ENCODE measurements at places on chromosomes 1 and 21. TPM values are rescaled to one million over a fixed set of nuclear protein-coding genes. Genes with fewer than 3 reads are reported as not detected.
A peak's percentile ranks its signal among the peaks of the same experiment; 100 is the strongest.

GRCh38 chr1:110291241-110292030, 47.7 kb upstream of the RBM15 start:
- DNase-seq: no peak

GRCh38 chr21:28294051-28294450, 698.6 kb downstream of the LTN1 start:
- DNase-seq: no peak

DNA sequence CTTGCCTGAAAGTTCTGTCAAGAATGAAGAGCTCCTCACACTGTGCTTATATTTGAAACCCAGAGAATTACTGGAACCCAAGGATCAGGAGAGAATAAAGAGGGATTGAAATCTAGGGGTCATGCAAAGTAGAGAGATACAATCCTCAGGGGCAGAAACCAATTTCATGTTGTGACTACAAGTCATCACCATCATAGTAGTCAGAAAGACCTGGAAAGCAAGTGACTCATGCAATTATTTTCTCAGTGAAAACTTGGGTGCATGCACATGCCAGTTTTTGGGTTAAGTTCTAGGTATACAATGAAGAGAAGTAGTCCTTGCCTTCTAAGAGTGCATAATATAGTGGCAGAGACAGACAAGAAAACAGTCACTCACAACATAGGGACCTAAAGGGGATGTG, 210.0 kb downstream of the ZC3H11B start:
- no peak for DNase-seq

Gene ST6GALNAC5
- total RNA-seq: 0.46 TPM

Gene ZNF669
- total RNA-seq: 3.1 TPM

Gene CCDC30
- total RNA-seq: 1.5 TPM

Gene SPRR5
- not detected for total RNA-seq

Gene GBP7
- not detected for total RNA-seq

DNA sequence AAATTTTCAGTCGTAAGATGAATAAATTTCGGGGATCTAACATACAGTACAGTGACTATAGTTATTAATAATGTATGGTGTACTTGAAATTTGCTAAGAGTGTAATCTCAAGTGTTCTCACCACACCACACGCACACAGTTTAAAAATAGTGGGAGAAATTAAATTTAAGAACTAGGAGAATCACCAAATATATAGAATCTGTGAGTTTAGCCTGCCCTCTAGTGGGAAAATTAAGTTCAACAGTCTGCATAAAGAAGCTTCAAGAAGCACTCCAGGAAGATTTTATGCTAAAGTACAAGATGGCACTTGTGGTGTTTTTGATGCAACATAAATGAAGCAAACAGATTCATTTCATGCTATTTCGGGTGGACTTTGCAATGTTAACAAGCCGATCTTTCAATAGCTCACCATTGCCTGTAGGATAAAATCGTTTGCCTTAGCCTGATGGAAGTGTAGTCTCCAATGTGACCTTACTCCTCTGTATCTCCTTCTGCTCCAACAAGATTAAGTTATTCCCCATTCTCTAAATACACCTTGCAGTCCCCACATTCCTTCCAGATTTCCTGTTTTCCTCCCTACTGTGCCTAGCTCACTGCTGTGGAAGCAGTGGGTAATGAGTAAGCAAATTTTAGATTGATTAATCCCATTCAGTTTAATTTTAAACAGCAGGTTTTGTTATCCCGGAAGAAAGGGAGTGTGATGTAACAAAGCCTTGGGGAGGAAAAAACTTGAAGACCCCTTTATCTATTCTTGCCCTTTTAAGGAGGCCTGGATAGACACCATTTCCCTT, 8.7 kb upstream of the PIK3C2B start:
- no peak for DNase-seq

- no peak for DNase-seq
Measured at GRCh38 chr1:69258842-69259241, 308.9 kb upstream of the LRRC7 start.

DNA sequence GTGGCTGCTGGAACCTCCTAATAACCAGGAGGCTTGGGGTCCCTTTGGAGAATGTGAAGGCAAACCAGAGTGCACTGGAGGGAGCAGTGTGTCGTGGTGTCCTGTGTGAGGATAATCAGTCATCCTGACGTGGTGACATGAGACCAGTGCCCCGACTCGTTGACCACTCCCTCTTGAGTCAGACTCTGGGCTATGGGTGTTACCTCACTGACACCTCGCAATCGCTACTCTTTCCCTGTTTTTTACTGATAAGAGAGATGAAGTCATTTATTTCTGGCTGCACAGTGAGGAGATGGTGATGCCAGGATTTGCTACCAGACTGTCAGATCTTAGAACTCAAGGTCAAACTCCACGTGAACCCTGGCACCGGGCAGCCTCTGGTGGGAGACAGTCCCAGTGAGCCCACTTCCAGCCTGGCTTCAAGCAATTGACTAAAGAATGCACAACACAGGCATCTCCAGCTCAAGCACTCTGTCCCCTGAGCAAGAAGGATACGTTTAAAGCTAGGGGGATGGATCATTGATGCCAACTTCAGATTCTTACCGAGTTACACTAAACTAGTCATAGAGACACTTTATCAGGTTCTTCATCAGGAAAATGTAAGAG, 30.3 kb downstream of the UBASH3A start:
- no peak for DNase-seq

Gene ANGPTL7
- total RNA-seq: 0.89 TPM

DNA sequence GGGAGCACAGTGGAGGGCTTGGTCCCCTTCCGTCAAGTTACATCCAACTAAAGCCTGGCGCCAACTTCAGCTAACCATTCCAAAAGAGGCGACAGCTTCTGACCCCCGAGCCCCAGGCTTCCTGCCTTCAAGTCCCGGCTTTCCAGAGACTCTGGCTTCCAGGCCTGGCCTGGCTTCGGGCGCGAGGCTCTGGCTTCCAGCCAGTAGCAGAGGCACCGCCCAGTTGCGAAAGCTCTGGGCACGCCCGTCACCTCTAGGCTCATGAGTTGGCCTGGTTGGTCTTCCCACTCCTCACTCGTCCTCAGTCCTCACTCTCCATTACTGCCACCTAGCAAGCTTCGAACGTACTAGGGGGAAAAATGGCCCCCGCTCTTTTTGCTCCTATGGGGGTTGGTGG, 30.0 kb upstream of the C1orf185 start:
- no peak for DNase-seq

DNA sequence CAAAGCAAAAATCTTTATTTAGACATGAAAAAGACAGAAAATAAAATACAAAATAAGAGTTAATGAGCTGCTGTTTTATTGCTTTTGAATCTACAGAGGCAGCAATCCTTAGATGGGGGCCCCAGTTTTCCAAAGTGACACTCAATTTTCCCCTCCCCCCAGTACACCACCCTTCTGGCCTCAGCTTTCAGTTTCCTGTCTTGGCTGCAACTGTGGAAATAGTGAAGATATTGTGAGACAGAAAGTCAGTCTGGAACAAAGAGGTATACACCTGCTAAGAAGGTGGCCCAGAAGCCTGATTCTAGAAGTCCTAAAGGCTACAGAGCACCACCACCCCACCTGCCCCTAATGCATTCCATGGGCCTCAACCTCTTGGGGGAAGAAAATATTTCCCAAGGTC, 1.1 kb upstream of the MTMR11 start:
- DNase-seq: no peak

- DNase-seq: peak; percentile 47
Measured at GRCh38 chr1:28160782-28161266, 15.7 kb downstream of the PTAFR start.

Gene SPRR2B
- total RNA-seq: not detected

Gene HES3
- not detected for total RNA-seq

- DNase-seq: no peak
Measured at GRCh38 chr21:38077569-38077968, 161.3 kb upstream of the KCNJ6 start.

Gene FOXD3
- total RNA-seq: 0.24 TPM

Gene TRIM67
- 0.05 TPM for total RNA-seq

Gene LAMC1
- 87.5 TPM for total RNA-seq

Gene HORMAD1
- total RNA-seq: not detected

GRCh38 chr1:1228596-1229321, 3.0 kb downstream of the SDF4 start:
- no peak for DNase-seq

Gene TFF2
- total RNA-seq: not detected

Gene EIF4G3
- 24.7 TPM for total RNA-seq

GRCh38 chr21:39149882-39150281, 33.4 kb downstream of the PSMG1 start:
- no peak for DNase-seq

- DNase-seq: no peak
Measured at GRCh38 chr1:206829282-206829681, 36.1 kb upstream of the IL20 start.

- no peak for DNase-seq
Measured at GRCh38 chr1:150061632-150062101, 5.9 kb upstream of the VPS45 start.

GRCh38 chr1:173429471-173430402, 47.4 kb upstream of the PRDX6 start:
- peak; percentile 92 for DNase-seq

- no peak for DNase-seq
Measured at GRCh38 chr21:26914557-26914956, 52.3 kb downstream of the ADAMTS5 start.

Gene FMO4
- 3.8 TPM for total RNA-seq

DNA sequence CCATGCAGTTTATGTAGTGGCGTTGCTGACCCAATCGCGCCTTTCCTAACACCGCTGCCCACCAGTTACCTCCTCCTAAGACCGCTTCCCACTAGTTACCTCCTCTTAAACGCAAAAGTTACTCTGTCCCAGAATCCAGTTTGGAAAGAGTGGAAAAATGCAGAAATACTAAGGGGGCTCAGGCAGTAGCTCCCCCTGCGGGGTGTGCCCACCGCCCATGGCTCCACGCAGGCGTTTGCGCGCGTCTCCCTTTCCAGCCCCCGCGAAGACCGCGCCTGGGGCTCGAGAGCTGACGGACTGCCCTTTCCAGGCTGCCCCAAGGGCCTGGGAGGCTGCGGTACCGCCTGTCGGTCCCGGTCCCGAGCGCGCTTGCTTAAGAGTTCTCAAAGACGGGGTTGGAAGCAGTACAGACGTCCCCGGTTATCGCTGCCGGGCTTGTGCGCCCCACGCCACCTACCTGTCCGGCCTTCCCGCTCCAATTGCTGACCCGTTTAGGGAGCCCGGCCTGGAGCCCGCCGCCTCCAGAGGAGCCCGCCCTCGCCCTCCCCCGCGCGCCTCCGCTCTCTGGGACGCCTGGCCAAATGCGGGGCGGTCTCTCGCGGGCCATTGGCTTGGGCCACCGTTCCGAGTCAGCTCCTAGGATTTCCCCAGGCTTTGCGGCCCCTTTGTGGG, 414.1 kb upstream of the ESRRG start:
- DNase-seq: peak; percentile 38

GRCh38 chr21:39073717-39074116, 109.5 kb downstream of the PSMG1 start:
- DNase-seq: no peak

DNA sequence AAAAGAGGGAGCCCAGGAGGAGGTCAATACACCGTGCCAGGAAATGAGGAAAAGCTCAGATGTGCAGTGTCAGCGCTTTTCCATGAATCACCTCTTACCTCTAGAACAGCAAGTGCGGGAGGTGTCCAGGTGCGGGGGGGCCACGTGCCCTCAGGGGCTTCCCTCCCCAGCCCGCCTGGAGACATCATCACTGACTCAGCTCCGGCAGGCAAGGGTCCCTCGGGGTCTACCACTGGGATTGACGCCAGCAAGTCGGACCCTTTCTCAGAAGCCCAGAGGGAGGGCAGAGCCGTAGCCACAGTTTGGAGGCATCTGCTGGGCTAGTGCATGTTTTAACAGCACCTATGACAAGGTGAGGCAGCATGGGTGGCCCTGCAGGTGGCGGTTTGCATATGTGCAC, 67.4 kb upstream of the TRAPPC10 start:
- DNase-seq: no peak

- no peak for DNase-seq
Measured at GRCh38 chr1:216047811-216048572, 375.3 kb downstream of the USH2A start.

Gene VSIG8
- not detected for total RNA-seq

DNA sequence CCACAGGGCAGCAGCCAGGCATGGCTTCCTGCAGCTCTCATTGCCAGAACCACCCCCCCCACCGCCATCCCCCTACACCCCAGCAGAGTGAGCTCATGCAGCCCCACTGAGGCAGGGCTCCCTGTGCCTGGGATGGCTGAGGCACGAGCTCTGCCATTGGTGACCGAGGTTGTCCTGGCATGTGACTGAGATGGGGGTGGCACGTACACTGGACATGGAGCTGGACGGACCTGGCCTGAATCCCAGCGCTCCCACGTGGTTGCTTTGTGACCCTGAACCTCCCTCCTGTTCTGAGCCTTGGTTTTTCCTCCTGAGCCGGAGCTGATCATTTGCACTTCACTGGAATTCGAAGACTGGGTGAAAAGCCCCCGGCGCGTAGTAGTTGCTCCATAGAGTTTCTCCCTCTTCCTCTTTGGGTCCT, 28.3 kb downstream of the ALPL start:
- peak; percentile 81 for DNase-seq

DNA sequence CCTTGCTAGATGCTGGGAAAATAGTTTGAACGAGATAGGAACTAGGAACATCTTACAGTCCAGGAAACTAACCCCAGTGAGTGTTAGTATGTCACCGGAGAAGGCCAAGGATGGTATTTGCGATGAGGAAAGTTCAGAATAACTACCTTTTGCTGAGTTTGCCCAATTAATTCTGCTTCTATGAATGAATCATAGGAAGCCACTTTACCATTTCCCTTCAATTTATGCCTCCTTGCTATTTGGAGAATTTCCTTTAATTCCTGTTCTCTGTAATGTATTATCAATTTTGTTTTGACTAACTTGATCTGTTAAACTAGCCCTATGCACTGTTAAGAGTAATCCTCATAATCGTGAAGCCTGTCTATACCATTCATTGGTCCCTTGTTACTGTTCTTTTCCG, 40.7 kb upstream of the HLX start:
- no peak for DNase-seq

- DNase-seq: no peak
Measured at GRCh38 chr1:110197905-110198629, 12.0 kb upstream of the KCNC4 start.

Gene DNAH14
- 5.6 TPM for total RNA-seq

DNA sequence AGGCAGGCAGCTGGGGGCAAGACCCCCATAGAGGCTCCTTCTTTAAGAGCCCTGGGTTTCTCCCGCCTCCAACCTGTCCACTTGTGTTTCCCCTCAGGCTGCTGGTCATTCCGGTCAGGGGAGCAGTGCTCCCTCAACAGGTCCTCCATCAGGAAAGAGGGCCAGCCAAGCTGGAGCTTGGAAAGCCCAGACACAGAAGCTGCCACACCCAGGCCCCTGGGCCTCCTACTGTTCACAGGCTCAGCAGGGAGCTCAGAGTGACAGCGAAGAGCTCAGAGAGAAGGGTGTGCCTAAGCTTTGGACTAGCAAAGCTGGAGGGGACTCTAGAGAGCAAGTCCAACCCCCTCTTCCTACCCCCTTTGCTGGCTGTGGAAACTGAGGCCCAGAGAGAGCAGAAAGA, 10.3 kb upstream of the CDCP2 start:
- DNase-seq: no peak

GRCh38 chr1:92324784-92325183, 25.9 kb downstream of the RPAP2 start:
- no peak for DNase-seq

DNA sequence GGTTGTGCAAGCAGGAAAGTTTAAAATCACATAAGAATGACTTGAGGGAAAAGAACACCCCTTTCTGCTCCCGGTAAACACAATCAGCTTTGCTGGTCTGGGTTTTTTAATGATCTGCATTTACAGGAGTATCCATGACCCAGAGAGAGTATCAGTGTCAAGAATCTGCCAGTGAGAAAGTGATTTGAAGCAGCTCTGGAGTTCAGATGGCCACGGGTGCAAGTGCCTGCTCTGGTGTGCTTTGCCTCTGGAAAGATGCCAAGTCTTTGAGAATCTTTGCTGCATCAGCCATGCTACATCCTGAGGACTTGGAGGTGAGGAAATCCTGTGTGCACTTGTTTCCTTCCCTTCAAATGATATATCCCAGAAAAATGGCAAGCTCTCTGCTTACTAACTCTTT, 18.6 kb upstream of the MYSM1 start:
- DNase-seq: no peak
